Stimulated activated naive CD8-positive, alpha-beta T cell treated with anti-CD3 and anti-CD28 coated beads, Interleukin-15, amount 100 ng/mL, for 72 hours (primary cell): ENCODE measurements at places on chromosomes 1 and 21.

GRCh38 chr1:180280617-180281016 is 50.6 kb downstream of the LHX4 start:
- DNase-seq = no peak

- DNase-seq = no peak
These were observed 45.0 kb downstream of the IER5 start for GRCh38 chr1:181133441-181133951.

GRCh38 chr1:65310078-65310587 is 790 bp downstream of the DNAJC6 start:
- no peak for DNase-seq

GRCh38 chr1:63967901-63968300 is 194.1 kb downstream of the ROR1 start:
- no peak for DNase-seq

DNA sequence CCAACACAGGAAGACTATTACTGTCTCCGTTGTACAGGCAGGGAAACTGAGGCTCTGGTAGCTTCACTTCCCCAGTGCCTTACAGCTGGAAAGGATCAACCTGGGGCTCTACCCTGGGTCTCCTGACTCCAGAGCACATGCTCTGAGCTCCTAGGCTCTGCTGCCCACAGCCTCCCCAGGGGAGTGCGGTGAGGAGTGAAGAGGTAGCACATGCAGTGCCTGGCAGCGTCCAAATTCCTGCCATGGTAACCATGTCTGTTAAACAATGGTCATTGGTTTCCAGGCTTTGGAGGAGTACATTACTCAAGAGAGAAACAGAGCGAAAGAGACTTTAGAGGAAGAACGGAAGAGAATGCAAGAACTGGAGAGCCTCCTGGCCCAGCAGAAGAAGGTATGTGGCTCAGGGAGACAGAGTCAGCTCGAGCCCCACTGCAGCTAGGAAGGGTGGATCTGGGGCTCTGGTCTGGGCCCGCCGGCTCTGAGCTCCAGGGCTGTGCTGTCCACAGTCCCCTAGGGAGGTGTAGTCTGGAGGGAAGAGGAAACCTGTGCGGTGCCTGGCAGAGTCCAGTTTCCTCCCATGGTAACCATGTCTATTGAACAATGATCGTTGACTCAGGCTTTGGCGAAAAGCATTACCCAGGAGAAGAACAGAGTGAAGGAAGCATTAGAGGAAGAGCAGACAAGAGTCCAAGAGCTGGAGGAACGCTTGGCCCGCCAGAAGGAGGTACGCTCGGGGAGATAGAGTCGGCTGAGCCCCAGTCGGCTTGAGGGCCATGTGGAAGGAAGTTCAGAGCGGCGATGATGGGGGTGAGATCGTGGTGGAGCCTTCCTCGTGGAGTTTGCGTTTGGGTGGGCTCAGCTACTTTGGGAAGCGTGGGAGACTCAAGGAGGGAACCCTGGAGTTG is 64.6 kb upstream of the EFHD2 start:
- DNase-seq = no peak

- no peak for DNase-seq
These were observed 226.1 kb downstream of the KCTD3 start for GRCh38 chr1:215793180-215793579.

- no peak for DNase-seq
These were observed 18.7 kb downstream of the C1orf198 start for GRCh38 chr1:230849451-230850224.

GRCh38 chr1:6969106-6969505 is 183.9 kb downstream of the CAMTA1 start:
- peak; percentile 18 for DNase-seq

- no peak for DNase-seq
These were observed 34.6 kb downstream of the MAPKAPK2 start for GRCh38 chr1:206719169-206719839.

- no peak for DNase-seq
These were observed 36.8 kb upstream of the PODN start for GRCh38 chr1:53025034-53025768.
